Thymus (tissue), 14 donors: ENCODE measurements at places on chromosomes 16 and 17. TPM values are rescaled to one million over a fixed set of nuclear protein-coding genes. Genes with fewer than 3 reads are reported as not detected.

Gene CPNE7
- total RNA-seq: 12.8 TPM

Gene C16orf92
- not detected for total RNA-seq

Gene CCL7
- total RNA-seq: 0.47 TPM

Gene CSH2
- total RNA-seq: 1.0 TPM

Gene CLDN7
- total RNA-seq: 6.3 TPM

Gene AGRP
- total RNA-seq: 0.09 TPM

Gene ACSM2A
- total RNA-seq: 0.05 TPM

Gene CAPNS2
- total RNA-seq: 0.19 TPM

Gene ICAM2
- total RNA-seq: 53.9 TPM

Gene CES5A
- total RNA-seq: 0.09 TPM

Gene MTHFSD
- 11.0 TPM for total RNA-seq

Gene GNG13
- not detected for total RNA-seq
